ENCODE measurements at places on chromosomes 4 and X.

DNA sequence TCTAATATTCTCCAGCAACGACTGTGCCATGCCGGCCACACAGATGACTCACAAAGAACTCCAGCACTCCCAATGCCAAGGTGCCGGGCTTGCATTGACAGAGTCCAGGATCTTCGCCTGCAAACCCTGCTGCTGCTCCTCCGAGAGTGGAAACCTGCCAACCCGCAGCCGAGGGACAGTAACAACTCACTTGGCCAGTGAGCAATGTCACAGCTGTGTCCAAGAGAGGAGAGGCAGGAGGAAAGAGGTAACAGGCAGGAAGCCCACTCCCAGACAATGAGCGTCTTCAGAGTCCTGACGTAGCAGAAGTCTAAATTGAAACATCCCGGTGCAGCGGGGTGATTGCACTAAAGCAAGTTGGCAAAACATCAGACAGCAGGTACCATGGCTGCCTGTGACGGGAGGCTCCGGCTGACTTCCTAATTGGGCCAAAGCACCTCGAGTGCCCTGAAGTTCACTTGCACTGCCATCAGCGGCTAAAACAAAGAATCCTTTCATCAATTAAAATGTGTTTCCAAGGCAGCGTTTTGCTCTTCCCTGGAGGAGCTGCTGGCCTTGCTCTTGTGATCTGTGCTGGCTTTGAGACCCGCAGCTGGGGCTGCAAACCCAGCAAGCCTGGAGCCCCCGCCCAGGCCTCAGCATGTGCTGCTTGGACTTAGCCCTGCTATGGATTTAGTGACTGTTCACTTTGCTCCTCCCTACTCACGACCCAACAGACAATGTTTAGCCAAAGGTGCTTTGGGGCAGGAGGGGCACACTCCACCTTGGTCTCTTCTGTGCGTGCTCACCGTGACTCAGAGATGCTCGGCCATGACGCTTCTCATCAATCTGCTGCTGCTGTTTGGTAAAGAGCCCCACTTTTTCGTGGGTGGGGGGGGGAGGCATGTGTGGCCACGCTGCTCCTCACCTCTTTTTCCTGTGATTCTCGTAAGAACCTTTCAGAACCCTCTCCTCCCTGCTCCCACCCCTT lies 36.5 kb downstream of the DCTD start:
- DNase-seq: no peak

DNA sequence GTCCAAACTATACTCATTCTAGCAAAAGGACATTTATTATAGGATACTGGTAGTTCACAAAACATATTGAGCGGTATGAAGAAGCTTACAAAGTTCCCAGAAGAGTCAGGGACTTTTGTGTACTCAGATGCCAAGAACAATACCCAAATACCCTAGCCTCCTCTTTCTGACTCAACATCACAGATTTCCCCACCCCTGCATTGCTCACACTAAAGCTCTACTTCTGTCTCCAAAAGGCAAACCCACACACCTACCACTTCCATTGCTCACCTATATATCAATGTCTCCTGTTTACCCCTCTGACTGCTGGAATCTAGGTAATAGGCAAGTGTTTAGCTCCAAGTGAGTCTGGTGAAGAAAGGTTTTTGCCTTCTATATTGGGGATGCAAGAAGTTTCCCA lies 100.7 kb upstream of the HCCS start:
- no peak for DNase-seq

DNA sequence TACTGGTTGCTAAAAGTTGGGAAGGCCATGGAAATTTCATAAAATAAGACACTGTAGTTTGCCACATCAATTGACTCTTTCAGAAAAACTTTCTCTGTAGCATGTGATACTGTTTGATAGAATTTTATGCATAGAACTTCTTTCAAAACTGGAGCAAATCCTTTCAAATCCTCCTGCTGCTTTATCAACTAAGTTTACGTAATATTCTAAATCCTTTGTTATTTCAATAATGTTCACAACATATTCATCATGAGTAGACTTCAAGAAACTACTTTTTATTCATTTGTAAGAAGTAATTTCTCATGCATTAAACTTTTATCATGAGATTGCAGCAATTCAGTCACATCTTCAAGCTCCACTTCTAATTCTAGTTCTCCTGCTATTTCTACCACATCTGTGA lies 199.3 kb downstream of the PCDH18 start:
- no peak for DNase-seq

DNA sequence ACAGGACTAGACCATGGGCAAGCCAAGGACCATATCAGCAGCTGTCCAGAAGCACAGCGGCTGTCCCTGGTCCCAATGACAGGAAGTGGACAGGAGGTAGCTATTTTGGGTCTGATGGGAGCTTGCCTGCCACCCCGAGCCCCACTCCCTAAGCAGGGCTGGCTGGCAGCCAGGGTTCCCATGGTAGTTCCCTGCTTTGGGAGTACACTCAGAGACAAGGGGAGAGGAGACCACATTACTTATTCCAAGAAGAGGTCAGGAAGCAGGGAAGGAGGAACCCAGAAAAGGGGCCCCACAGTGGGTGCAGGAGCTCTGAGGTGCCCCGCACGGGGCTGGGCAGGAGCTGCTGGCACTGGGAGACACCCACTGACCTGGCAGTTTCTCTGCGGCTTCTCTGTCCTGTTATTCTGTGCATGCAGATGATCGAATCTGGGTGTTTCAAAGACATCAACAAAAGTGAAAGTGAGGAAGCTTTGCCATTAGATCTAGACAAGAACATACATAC lies 36.3 kb downstream of the HTT-AS start:
- DNase-seq: no peak

DNA sequence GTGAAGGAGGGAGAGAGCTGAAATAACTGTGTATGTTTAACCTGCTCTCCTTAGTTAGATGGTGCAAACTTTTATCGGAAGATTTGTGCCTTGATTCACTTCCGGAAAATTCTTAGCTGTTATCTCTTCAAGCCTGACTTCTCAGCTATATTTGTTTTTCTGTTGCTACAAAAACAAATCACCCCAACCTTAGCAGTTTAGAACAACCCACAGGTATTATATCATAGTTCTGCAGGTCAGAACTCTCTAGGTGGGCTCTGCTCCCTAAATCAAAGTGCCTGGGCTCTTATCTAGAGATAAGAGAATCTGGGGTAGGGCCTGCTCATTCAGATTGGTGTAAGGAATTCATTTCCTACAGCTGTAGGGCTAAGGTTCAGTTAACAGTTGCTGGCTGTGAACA lies 15.1 kb upstream of the CEP135 start:
- DNase-seq: no peak

GRCh38 chrX:39705290-39705689 lies 392.5 kb downstream of the BCOR start:
- DNase-seq: peak; percentile 33

- DNase-seq: no peak
Observed at GRCh38 chrX:47091149-47091775, 13.0 kb downstream of the RGN start.

DNA sequence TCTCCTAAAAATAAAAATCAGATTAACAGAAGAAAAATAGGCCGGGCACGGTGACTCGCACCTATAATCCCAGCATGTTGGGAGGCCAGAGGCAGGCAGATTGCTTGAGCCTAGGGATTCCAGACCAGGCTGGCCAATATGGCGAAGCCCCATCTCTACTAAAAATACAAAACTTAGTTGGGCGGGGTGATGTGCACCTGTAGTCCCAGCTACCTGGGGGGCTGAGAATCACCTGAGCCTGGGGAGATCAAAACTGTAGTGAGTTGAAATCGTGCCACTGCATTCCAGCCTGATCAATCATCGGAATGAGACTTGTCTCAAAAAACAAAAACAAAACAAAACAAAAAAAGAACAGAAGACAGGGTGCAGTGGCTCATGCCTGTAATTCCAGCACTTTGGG lies 32.8 kb upstream of the NOCT start:
- no peak for DNase-seq

DNA sequence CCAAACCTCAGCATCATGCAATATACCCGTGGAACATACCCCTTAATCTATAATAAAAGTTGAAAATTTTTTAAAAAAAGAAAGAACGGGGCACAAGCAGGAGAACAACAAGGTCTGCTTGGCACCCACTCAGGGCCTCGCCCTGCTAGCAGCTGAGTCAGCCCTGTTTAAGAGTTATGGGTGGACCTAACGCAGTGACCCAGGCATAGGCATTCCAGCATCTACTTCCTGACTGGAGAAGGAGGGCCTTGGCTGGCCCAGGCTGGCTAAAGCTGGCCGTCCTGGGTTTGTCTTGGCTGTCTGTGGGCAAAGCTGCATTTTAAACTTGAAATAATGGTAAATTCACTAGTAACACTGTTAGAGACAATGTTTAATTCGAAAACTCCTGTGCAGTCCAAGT lies 236.7 kb upstream of the PGRMC2 start:
- DNase-seq: peak; percentile 61

DNA sequence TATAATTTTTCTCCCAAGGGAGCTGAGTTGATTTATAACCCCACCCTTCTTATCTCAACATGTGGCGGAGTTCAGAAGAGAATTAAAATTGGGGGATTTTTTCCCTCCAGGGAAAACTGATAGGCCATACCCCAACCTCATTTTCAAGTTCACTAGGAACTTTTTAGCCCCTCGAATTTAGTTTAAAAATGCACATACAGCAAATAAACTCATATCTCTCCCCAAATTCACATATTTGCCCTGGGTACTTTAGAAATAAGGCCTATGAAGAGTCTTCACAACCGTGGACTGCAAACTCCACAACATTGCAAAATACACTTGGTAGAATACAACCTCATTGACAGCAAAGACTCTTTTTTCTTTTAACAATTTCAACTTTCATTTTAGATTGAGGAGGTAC lies 206.7 kb upstream of the LEF1 start:
- no peak for DNase-seq

DNA sequence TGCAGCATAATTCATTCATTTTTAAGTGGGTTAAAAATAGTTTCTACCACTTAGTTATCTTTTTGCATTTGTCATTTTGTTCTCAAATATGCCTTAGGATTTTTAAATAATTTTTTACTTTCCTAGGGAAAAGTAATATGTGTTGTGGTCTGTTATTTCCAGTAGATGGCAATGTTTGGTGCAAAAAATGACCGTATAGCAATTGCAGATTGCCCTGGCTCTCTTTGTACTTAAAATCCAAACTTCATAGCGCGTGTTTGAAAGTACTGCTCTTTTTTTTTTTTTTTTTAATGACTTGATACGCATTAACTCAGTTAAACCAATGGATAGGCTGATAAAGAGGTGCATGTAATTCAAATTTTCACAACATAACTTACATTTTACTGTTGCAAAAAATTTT lies 74.4 kb upstream of the RBMX start:
- peak; percentile 17 for DNase-seq

- DNase-seq: no peak
Observed at GRCh38 chr4:86452924-86453531, 93.2 kb upstream of the MAPK10 start.

GRCh38 chrX:1440506-1440905 lies 12.2 kb downstream of the ASMTL start:
- no peak for DNase-seq

DNA sequence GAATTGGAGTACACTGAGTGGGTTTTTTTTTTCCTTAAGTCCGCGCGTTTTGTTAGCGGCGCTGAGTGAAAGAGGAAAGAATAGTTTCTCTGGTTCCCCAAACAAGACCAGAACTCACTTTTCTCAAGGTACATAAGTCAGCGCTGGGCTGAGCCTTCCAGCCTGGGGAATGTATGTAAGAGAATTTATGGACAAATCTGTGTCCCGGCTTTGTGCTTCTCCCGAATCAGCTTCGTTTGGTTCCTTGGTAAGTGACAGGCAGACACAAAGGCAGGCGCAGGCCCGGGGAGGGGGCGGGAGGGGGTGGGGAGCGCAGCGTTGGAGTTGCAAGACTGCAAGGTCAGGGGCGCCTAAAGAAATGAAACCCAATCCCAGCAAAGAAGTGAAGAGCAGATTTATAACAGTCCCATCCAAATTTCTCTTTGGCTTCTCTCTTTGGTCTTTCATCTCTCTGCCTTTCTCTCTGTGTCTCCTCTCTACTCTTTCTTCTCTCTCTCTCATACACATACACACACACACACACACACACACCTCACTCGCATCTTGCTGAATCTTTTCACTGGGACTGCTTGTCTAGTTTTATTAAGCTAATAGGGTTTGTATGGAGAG lies 981 bp downstream of the TET2 start:
- no peak for DNase-seq

- DNase-seq: no peak
Observed at GRCh38 chr4:169089004-169089403, 78.9 kb upstream of the CBR4 start.

- no peak for DNase-seq
Observed at GRCh38 chrX:48938721-48939425, 18.5 kb downstream of the OTUD5 start.

- no peak for DNase-seq
Observed at GRCh38 chr4:158530898-158531297, 9.2 kb downstream of the RXFP1 start.

GRCh38 chr4:141016117-141016798 lies 117.0 kb downstream of the RNF150 start:
- DNase-seq: no peak

GRCh38 chr4:41366911-41367517 lies 110.3 kb downstream of the UCHL1 start:
- DNase-seq: no peak

DNA sequence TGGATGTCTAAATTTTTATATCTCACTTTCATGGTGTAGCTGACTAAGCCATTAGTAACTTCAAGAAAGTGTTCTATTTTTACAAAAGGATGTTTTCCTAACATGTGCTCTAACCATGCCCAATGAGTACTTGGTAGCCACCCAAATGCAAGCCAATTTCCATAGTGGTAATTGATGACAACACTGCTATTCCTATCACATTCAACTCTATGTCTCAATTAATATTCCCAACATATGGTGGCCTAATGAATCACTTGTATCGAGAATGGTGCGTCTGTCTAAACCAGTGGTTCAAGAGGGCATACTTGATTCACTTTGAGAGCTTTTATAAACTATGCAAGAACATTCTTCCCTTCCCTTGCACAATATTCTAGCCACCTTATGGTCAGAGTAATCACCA lies 112.9 kb upstream of the GPRIN3 start:
- DNase-seq: no peak

DNA sequence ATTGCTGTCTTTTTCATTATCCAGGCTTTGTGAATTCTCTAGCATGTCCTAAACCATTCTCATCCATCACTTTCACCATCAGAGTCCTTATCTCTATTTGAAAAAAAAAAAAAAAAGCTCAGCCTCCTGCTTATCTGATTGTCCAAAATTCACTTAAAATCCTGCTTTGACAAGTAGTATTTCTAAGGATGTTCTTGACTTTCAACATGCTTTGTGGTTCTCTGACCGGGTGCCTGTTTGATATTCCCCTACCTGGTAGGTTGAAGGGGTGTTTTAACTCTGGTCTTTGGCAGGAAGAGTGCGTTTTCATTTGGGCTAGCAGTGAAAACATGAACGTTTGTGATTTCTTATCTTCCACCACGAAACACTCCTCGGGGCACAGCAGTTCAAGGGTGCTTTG lies 17.3 kb upstream of the BBS12 start:
- no peak for DNase-seq
